ENCODE measurements at places on chromosomes 12 and 14. TPM values are rescaled to one million over a fixed set of nuclear protein-coding genes. Genes with fewer than 3 reads are reported as not detected.

ADCY4 gene
- 1.6 TPM for total RNA-seq

GDF3 gene
- not detected for total RNA-seq

PLEKHG7 gene
- total RNA-seq = not detected

OSGEP gene
- 39.2 TPM for total RNA-seq

TC2N gene
- total RNA-seq = 46.6 TPM

Measured in activated CD4-positive, alpha-beta memory T cell treated with anti-CD3 and anti-CD28 coated beads for 36 hours (primary cell).